Activated naive CD8-positive, alpha-beta T cell treated with anti-CD3 and anti-CD28 coated beads, Interleukin-2, amount 50 U/mL, for 16 hours (primary cell): ENCODE measurements at places on chromosomes 2 and 18.

GRCh38 chr2:158725441-158725891 is 69.7 kb upstream of the DAPL1 start:
- DNase-seq = no peak

- DNase-seq = no peak
Measured at GRCh38 chr2:215171796-215172195, 33.4 kb upstream of the ABCA12 start.

DNA sequence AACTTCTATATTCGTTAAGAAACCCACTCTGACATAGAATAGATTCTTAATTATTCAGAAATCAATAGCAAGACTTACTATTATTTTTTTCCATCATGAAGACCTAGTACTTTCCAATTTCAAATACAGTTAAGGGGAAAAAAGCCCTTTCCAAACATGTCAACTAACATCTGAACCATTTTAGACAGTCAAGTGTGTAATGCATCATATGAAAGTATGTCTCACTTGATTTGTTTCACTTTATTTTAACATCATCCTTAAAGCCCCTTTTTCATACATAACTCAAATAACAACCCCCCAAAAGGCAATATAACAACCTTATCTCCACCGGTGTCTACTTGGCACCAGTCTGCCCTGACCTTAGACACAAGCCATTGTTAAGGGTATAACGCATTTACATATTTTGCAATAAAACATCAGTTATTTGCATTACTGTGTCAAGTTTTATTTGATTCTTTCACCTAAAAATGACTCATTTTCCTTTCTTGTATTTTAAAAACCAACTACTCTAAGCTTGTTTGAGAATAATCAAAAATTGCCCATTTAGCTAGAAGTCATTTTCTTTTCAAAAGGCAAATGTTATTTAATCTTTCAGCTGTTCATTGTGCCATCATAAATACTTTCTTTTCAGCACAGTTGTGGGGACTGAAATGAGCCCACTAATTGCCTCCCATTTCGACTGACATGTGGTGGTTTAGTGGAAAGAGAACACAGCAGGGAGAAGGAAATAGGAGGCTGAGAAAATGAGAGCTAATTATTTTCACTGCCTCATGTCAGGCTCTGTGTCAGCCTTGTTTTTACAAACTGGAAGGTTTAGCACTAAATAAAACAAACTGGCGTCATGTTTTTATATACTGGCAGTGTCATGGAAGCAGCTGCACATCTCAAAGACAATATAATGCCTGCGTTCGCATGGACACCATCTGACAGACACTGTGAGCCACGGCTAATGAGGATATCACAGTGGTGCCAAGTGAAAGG is 104.7 kb upstream of the CDCA7 start:
- DNase-seq = no peak

DNA sequence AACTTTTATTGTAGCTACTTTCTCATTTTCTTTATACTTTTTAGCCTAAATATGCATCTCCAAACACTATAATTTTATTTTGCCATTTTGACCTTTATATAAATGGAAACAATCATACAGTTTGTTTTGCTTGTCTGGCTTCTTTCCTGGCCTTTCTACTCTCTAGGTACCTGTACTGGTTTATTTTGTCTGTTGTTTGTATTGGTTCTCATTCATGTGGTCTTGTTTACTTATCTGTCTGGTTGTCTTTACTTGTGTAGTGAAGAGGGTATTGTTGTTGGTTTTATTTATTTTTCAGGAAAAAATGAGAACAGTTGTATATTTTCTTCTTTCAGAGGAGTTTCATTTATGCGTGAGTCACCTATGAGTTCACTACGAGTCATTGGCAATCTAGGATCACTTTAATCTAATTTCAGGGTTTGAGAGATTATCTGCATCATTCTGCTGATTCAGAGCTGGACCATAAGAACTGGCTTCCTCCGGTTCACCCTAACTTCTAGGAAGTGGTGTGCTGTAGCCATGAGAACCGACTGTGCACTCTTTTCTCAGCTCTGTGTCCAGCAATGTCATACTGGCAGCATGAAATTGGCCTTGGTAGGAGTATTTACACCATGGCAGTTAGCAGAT is 33.1 kb upstream of the HDAC4 start:
- no peak for DNase-seq

GRCh38 chr2:110858993-110859701 is 126.8 kb downstream of the ACOXL start:
- no peak for DNase-seq

GRCh38 chr18:62767321-62767720 is 52.0 kb downstream of the PHLPP1 start:
- no peak for DNase-seq

- no peak for DNase-seq
Measured at GRCh38 chr2:46157966-46158310, 139.3 kb upstream of the EPAS1 start.

GRCh38 chr2:48283586-48284269 is 246.2 kb upstream of the STON1 start:
- no peak for DNase-seq

DNA sequence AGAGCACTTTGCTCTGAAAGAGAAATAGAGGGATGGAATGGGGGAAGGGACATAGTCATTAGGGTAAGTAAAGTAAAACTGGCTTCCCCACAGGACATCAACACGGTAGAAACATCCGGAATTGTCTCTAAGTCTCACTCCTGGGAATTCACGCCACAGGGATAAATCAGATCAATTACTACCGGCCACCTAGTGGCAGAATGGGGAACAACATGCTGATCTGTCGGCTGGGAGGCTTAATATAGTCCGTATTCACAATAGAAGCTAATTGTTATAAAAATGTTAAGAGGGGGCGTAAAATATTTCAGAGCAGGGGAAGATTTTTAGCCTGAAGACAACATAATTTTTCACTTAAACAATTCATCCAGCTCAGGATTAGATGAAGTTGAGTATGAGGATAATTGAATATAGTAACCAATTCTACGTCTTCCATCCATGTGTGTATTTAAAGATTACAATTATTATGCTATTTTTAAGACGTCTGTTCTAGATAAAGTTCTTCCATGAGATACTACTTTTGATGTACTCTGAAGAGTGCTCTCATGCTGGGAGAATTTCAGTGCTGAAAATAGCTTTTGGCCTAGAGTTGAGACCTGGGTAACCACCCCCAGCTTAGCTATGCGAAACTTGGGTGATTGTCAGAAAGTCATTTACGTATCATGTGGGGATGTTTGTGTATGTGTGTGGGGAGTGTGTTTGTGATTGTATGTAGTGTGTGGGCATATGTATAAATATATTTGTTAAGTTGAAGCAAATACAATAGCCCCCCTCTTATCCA is 65.7 kb downstream of the LRRTM1 start:
- no peak for DNase-seq

GRCh38 chr2:172742931-172743540 is 7.4 kb downstream of the RAPGEF4 start:
- DNase-seq = no peak

- DNase-seq = no peak
Measured at GRCh38 chr2:203670939-203671338, 35.5 kb upstream of the CD28 start.

GRCh38 chr18:52131845-52132244 is 208.2 kb upstream of the DCC start:
- DNase-seq = no peak

GRCh38 chr2:76316691-76317090 is 606.0 kb upstream of the GCFC2 start:
- DNase-seq = no peak

DNA sequence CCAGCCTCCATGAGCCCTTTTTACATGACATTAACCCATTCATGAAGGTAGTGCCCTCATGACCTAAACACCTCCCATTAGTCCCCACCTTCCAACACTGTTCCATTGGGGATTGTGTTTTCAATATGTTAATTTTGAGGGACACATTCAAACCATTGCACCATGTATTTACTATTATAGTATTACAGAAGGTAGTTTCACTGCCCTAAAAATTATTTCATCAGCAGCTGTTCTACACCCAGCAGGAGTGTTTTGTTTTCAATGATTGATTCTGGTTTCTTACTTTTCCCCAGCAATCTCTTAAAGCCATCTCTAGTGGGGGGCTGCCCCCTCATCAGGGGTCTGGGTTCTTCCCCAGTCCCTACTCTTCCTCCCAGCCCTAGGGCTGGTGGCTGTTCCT is 71.9 kb downstream of the CERS6 start:
- DNase-seq = no peak

GRCh38 chr2:12835733-12836132 is 119.0 kb downstream of the TRIB2 start:
- DNase-seq = no peak

- no peak for DNase-seq
Measured at GRCh38 chr18:79405019-79405780, 9.5 kb downstream of the NFATC1 start.

DNA sequence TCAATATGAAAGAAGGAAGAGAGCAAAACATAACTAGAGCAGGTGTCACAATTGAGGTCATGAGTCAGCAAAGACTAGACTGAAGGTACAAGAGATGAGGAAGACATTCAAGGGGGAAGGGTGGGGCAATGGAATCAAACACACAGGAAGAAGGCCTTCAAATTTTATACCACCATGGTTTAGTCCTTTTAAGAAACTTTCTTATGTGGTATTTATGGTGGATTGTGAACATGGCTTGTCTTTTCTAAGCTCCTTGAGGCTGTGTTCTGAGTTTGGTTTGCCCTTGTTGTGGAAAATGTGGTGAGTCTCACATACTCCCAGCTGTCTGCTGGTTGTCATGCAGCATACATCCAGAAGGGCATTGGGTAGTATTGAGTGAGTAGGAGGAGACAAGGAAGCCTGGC is 62.1 kb downstream of the NABP1 start:
- peak; percentile 8 for DNase-seq

DNA sequence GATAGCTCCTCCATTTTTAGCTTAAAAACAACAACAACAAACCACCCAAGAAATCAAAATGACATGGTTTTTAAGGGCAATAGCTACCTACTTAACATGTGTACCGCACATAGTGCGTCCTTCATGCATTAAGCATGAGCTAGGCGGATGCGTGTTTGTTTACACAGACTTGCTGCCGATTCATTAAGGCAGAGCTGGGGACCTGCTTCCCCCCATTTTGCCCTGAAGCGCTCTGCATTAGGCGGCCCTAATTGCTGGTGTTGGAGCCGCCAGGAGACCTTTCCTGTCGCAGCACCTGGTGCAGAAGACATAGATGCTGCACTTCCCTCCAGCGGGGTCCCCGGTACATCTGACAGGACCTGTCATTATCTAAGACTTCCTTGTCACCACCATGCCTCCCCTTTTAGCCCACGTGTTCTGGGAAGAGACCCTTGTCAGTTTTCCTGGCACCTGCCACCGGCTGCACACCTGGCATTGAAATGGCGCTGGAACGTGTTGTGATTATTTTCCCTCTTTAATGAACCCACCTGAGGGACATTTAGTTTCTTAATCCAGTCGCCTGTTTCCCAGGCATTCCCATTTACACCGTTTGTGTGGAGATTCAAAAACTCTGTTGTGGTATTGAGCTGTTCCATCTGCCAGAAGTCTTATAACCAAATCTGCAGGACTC is 261.1 kb upstream of the RAB12 start:
- no peak for DNase-seq
